ENCODE measurements at places on chromosomes 4 and X.

DNA sequence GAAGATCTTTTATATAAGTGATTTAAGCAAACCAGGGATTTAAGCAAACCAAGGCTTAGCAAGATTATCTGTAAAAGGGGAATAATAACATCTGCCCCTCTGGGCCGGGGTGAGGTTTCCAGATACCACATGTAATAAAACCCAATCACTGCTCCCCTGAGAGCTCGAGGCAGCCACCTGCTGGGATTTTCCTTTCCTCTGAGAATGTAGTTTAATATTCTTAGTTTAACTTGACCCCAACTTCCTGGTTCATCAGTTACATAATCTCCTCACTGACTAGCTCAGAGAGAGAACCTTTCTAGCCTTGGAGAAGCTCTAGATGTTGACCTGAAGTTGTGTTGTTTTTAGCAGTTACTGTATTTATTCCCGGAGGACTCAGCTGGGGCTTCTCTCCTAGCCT lies 322.4 kb downstream of the ARHGAP10 start:
- DNase-seq: peak; percentile 40

DNA sequence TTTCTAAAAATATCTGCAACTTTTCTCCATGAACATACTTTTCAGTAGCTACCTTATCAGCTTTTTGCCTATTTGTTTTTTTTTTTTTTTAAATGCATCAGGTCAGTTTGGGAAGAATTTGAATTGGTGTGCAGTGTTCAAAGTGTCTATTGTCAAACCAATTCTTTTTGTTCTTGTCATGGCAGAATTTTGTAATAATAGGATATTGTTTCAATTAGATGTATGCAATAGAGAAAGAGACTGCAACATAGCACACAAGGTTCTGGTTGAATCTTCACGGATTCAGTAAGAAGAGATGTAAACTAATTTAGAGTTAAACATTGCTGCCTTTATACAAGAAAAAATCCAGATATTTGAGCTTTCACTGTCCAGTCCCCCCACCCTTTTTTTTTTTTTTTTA lies 277.1 kb downstream of the GRID2 start:
- DNase-seq: no peak

DNA sequence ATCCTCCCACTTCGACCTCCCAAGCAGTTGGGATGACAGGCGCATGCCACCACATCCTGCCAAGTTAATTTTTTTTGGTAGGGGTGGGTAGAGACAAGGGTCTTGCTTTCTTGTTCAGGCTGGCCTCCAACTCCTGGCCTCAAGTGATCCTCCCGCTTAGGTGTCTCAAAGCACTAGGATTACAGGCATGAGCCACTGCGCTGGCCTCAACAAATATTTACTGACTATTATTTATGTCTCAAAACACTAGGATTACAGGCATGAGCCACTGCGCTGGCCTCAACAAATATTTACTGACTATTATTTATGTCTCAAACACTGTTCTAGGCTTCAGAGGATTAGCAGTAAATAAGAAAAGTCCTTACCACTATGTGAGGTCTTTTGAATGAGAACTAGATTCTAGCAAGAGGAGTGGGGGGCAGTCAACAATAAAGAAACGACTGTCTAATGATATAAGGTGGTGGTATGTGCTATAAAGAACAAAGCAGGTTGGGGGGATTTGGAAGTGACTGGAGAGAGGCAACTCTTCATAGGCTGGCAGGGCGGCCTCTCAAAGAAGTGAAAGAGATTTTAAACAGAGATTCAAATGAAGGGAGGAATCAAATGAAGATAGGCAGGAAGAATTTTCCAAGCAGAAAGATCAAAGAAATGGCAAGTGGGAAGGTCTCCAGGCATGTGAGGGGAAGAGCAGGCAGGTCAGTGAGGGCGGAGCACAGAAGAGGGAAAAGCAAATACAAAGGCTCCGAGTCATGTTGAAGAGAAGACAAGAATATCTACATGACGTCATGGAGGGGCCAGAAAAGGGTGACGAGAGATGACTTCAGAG lies 12.7 kb upstream of the ACSL1 start:
- no peak for DNase-seq

- DNase-seq: no peak
Observed at GRCh38 chr4:155565330-155565729, 101.3 kb upstream of the GUCY1A1 start.

DNA sequence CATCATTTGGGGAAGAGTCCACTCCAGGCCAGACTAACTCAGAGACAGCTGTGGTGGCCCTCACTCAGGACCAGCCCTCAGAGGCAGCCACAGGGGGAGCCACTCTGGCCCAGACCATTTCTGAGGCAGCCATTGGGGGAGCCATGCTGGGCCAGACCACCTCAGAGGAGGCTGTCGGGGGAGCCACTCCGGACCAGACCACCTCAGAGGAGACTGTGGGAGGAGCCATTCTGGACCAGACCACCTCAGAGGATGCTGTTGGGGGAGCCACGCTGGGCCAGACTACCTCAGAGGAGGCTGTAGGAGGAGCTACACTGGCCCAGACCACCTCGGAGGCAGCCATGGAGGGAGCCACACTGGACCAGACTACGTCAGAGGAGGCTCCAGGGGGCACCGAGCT lies 3.3 kb upstream of the ERAS start:
- DNase-seq: no peak

DNA sequence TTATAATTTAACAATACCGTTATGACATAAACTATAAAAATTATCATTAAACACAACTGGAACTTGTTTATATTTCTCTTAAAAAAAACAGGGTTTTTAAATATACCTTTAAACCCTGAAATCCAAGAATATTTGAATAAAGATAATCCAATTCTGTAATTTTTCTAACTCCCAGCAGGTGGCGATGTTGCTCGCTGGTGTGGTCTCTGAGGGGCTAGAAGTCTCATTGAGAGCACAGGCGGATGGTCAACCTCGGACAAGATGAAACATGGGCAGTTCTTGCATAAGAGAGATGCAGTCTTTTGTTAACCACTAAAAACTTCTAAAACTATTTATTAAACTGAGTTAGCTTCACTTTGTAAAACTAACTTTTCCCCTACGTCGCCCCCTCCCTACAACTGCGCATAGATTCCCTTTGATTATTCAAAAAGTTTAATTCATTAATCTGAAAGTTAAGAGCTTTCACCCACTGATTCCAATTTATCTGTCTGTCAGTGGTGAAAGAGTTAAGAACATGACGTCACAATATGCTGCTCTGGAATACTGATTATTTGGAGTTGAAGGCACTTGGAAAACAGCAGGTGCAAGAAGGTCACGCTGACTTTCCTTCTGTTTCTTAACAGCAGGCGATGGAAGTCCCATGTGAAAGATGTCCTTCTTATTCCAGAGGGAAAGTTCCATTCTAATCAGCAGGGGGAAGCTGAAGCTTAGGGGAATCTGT lies 29.5 kb downstream of the DMP1 start:
- DNase-seq: peak; percentile 31
